H9 (cell line): ENCODE measurements at places on chromosomes 6 and 20. TPM values are rescaled to one million over a fixed set of nuclear protein-coding genes. Genes with fewer than 3 reads are reported as not detected.

- DNase-seq = no peak
Measured at GRCh38 chr6:10323018-10323417, 91.9 kb downstream of the TFAP2A start.

GRCh38 chr20:46943861-46944591, 49.4 kb downstream of the EYA2 start:
- DNase-seq = no peak

GRCh38 chr6:10416863-10417641, 2.2 kb upstream of the TFAP2A start:
- DNase-seq = peak; percentile 89

SMOC2 gene
- total RNA-seq = 1.8 and 2.1 TPM in 2 replicates

DNA sequence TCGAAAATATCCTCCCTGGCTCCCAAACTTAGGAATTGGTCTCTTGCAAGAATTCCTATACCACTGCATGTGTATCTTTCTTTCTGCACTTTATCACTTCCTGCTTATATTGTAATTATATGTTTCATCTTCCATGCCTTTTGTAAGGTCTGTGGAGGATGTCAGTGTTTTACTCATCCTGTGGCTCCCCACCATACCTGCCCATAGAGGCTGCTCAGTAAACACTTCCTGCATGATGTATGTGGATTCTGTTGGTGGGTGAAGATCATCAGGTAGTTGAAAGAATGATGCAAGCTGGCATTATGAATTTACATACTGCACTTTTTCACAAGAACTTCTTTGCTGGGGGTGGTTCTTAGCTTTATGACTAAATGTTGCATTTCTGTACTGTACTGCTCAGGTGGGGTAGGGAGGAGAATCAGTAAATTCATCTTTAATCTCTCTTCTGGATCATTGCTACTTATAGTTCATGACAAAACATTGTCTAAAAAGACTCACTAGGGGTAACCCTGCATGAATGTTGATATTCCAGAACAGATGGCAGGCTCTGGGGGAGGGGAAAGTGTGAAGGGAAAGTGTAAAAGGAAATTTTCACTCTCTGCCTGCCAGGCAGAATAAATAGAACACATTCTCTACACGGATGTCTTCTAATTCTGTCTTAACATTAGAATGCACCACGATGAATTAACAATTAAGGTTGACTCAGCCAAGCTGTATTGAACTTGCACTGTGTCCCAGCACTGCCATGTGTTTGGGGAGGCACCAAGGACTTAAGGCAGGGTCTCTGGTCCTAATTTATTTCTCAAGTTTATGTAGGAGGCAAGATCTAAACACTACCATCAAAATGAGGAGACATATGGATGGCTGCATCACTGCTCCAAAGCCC, 36.0 kb upstream of the KLHL31 start:
- no peak for DNase-seq

OLIG3 gene
- 0.22 and 0.42 TPM in 2 replicates for total RNA-seq

GRCh38 chr20:57791178-57791962, 81.6 kb upstream of the PMEPA1 start:
- DNase-seq = no peak
